ENCODE measurements at places on chromosomes 11 and 22.
A peak's percentile ranks its signal among the peaks of the same experiment; 100 is the strongest.

GRCh38 chr11:70859180-70859579 is 393.2 kb downstream of the SHANK2 start:
- no peak for DNase-seq

GRCh38 chr22:21591695-21592094 is 24.2 kb downstream of the UBE2L3 start:
- no peak for DNase-seq

- peak; percentile 45 for DNase-seq
Observed at GRCh38 chr11:78742430-78742829, 167.8 kb upstream of the NARS2 start.

- DNase-seq: peak; percentile 10
Observed at GRCh38 chr11:69172674-69173073, 16.9 kb downstream of the SMIM38 start.

All from fibroblast of mammary gland (primary cell).